AG08395 (cell line): ENCODE measurements at places on chromosomes 11 and 22.

DNA sequence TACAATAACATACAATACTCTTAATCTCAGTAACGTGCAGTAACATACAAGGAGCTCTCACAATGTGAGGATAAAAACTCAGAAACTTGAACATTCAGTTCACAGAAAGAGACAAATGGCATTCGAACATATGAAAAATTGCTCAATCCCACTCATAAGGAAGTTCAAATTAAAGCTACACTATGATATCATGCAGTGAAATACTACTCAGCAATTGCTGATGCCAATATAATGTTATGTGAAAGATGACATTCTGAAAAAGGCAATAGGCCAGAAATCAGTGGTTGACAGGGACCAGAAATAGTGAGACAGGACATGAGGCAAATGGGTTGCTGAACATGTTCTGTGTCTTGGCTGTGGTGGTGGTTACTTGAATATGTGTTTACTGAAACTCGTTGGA, 33.7 kb upstream of the PITPNB start:
- no peak for DNase-seq

- peak; percentile 11 for DNase-seq
Measured at GRCh38 chr11:109247071-109247470, 174.9 kb upstream of the C11orf87 start.

GRCh38 chr11:120925944-120926343, 98.0 kb upstream of the TBCEL start:
- no peak for DNase-seq

DNA sequence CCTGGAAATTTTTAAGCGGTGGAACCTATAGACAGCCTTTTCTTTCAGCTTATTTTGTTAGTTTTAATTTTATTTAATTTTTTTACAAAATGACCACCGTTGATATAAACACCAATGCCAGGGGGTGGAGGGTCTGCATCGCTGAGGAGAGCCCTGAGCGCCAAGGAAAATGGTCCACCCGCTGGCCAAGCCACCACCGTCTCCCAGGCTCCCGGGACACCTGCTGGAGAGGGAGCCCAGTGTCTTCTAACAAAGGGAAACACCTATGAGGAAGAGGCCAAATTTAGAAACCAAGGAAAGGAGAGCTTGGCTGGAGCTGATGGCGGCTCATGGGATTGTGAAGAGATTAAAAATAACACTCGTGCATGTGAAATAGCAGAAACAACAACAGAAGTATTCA, 288 bp upstream of the KRTAP5-8 start:
- no peak for DNase-seq

- DNase-seq: peak; percentile 5
Measured at GRCh38 chr11:113014262-113015097, 53.3 kb downstream of the NCAM1 start.

GRCh38 chr11:38796281-38796680, 2198.2 kb upstream of the RAG2 start:
- DNase-seq: no peak

GRCh38 chr22:30325065-30325720, 1.5 kb downstream of the TBC1D10A start:
- DNase-seq: peak; percentile 92

- DNase-seq: no peak
Measured at GRCh38 chr11:6625156-6625831, 6.1 kb upstream of the TPP1 start.

- peak; percentile 86 for DNase-seq
Measured at GRCh38 chr22:45435544-45436139, 22.1 kb downstream of the RIBC2 start.

GRCh38 chr11:17778352-17778751, 43.8 kb downstream of the KCNC1 start:
- no peak for DNase-seq

GRCh38 chr11:39367534-39367933, 2091.9 kb downstream of the LRRC4C start:
- DNase-seq: no peak

DNA sequence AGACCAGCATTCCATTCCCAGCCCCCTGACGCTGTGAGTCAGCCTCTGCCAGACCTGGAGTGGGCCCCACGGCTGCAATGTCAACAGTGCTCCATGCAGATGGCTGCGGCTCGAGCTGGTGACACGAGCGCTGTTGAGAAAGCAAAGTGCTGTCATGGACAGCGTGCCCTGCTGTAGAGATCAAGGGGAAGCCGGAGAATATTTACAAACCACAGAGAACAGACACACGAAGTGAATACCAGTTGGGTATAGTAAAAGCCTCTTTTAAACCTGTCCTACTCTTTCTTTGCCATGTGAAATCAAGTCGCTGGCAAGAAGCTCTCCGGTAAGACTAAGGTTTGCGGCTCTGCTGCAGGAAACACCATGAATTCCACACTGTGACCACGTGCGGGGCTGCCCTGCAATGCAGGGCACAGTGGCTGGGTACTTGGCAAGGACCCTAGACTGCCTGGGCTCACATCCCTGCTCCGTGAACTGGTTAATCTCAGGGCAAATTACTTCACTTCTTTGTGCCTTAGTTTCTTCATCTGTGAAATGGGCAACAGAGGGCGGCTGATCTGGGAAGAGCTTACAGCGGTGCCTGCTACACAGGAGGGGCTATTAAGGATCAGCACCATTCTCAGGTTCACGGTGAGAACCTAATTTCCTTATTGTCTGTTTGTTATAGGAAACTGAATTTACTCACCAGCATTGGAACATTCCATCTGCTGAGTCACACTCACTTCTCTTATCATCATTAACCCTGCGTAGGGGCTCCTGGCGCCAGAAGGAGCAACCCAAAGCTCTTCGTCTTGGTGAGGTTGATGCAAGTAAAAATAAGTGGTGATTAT, 27.8 kb upstream of the ELFN2 start:
- DNase-seq: peak; percentile 65
